ENCODE measurements at places on chromosomes 12 and 14.
A peak's percentile ranks its signal among the peaks of the same experiment; 100 is the strongest.

DNA sequence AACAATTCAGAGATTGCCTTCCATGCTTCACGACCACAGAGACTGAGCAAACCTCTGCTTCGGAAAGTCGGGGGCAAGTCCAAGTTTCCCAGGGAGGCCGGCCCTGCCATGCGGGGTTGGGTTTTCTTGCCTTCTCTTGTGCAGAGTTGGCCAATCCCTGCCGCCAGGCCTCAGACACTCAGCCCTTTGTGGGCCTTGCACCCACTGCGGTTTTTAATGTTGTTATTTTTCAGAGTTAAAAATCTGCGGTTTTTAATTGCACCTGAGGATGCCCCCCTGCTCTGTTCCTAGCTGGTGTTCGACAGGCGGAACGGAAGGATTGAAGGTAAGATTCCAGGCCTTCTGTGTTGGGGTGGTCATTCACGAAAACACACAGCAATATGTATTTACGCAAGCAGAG, 108.7 kb downstream of the CALM1 start:
- no peak for DNase-seq

DNA sequence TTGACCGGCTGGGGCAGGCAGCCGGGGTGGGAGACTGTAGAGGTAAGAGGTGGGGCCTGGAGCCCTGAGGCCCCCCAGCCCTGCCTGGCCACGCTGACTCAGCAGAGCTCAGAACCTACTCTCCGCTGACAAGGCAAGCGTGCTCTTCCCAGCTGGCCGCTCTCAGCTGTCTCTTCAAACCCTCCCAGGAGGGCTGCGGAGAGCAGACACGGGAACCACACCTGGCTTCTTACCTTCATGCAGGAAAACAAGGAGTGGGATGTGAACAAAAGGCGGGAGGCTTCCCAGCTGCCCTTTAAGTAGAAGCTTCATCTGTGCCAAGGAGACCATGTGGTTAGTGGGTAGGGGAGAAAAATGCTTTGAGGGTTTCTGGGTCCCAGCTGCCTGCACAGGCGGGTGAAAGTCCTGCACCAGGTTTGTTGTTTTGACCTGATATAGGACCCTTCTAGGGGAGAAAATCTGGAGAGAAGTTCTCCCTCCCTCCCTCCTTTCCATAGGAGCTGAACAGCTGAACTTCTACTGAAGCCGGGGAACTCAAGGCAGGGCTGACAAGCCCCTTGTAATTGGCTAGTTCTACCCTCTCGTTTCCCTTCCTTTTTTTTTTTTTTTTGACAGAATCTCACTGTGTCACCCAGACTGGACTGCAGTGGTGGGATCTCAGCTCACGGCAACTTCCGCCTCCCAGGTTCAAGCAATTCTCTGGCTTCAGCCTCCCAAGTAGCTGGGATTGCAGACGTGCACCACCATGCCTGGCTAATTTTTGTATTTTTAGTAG, 12.8 kb upstream of the TESC start:
- DNase-seq: no peak

- peak; percentile 23 for DNase-seq
Observed at GRCh38 chr14:80095623-80096022, 115.7 kb downstream of the DIO2 start.

GRCh38 chr12:111088409-111088808, 168.0 kb upstream of the MYL2 start:
- no peak for DNase-seq

DNA sequence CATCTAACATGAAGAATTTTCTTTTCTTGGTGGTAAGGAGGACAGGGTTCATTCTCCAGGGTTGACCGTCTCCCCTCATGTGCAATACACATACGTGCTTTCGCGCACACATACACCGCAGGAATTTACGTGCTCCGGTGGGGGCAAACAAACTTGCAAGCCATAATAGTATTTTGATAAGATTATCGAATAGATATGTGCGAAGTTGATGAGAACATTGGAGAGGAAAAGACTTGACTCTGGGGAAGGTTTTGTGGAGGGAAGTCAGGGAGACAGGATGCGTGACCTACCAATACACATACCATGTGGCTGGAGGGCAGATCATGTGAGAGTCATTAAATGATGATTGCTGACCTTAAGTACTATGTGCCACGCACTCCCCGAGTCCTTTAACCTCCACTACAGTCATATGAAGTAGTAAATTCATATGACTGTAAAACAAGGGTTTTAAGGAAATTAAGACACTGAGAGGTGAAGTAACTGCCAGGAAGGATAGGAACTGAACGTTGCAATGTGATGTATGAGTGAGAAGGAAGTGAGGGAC, 921 bp downstream of the RAD51B start:
- DNase-seq: no peak

DNA sequence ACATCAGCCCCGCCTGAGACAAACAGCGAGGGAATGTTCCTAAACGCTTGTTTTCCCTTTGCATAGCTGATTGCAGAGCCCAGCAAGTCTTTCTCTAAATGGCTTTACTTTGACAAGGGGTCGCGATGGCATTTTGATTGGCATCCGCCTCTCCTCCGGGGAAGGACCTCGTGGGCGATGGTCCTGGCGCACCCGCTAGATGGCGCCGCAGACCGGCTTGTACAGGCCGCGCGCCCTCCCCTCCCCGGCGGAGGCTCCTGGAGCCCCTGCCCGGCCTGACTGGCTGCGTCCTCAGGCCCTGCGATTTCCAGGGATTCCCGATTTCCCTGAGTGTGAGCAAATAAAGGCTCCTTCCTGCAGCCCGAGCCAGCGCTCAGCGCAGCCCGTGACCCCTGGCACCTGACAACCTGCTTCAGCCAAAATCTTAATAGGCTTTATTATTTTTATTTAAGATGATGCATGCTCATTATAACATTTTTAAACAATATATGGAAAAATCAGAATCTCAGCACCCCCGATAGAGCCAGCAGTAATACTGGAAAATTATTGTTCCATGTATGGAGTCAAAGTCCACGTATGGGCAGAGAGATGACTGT, 468.3 kb downstream of the AACS start:
- no peak for DNase-seq

- DNase-seq: no peak
Observed at GRCh38 chr12:96658075-96658474, 168.7 kb downstream of the CFAP54 start.

- DNase-seq: no peak
Observed at GRCh38 chr14:29587761-29588470, 339.7 kb downstream of the PRKD1 start.

GRCh38 chr14:23520899-23521533, 30.5 kb downstream of the ZFHX2 start:
- no peak for DNase-seq

- no peak for DNase-seq
Observed at GRCh38 chr12:74482115-74482514, 55.5 kb upstream of the ATXN7L3B start.

DNA sequence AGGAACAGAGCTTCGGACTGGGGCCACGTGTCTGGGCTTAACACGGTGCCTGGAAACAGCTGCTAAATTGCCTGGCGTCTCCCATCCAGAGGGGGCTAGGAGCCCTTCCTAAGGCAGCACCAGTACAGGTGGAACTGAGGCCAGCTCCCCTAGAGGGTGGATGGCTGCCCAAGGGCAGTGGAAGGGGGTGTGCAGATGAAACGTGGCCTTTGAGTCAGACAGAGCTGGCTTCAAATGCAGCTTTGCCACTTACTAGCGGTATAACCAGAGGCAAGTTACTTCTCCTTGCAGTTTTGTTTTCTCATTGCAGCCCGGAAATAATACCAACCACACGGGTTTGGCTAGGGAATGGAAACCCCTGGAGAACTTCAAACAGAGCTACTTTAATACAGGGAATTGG, 59.3 kb upstream of the SLC24A4 start:
- DNase-seq: no peak

DNA sequence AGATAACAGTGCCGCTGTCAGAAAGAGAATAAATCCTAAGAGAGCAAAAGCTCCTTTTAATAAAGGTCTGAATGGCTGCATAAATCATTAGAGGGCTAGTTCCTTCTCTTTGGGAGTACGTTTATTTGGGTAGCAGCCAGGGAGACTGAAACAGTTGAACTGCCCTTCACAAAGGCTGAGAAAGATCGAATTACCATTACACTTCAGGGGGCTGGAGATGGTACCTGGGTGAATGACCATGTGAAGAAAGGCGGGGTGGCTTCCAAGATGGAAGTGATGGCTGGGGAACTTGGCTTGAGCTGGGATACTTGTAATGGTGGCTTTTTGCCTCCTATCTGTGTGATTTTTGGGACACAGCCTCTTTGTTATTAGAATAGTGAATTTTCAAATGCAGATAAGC, 1.7 kb upstream of the FGD4 start:
- DNase-seq: no peak

DNA sequence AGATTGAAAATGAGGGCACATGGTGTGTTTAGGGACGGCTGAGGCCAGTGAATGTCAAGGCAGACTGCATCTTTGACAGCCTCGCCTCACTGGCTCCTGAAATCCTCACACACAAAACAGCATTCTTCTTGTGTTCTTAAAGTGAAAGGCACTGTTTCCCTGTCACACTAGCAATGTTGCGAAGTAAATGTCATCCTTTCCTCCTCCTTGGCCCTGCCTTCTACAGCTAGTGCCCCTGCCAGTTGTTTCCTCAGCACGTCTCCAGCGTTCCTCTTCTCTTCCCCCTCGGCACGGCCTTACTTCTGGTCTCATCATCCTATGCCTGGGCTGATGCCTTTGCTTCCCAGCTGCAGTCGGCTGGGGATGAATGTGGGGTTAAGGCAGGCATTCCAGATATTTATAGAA, 129.4 kb upstream of the DNM1L start:
- no peak for DNase-seq

DNA sequence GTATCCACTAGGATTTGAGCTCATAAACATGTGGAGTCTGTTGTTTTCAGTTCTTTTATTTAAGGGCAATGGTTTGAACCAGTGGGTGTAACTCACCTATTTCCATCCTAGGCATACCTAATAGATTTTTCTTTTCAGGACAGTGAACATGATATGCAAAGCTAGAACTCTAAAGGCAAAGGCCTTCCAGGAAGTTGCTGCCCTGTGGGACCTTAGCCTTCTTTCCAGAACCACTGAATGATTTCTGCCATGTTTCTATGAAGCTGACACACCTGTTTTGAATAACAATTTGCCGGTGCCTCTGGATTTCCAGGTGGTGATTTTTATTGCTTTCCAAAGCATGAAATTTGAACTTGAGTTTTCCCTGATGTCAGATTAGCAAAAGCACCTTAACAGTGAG, 372.9 kb upstream of the FAR2 start:
- DNase-seq: no peak

- DNase-seq: no peak
Observed at GRCh38 chr12:12336049-12336411, 14.0 kb downstream of the MANSC1 start.

DNA sequence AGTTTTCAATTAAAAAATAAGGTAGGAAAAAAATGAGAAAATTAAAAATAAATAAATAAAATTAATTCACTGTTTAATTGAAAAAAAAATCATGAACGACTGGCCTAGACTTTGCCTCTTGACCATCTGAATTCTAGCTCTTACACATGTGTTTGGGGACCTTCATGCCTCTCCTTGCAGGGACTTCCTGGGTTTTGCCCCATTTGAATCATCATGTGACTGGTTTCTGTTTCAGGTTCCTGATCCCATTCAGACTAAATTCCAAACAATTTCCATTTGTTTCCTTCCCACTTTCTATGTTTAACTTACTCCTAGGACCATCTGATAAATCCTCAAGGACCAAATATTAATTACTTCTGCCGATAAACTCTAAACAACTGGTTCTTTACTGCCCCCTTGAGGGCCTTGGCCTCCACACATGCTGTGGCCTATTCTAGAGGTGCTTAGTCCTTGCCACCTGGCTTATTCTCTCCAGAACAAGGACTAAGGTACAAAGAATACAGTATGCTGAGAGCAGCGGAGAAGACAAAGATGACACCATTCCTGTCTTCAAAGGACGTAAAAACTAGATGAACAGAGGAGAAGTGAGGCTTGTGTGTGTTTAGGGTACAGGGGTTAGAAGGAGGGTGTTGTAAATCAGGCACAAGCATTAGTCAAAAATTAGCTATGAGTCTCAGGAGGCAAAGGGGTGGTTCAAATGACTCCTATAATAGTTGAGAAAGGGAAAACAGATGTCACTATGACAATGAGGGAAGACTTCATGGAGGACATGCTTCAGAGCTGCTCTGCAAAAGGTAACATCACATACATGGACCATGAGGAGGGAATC, 125.8 kb upstream of the AVPR1A start:
- peak; percentile 12 for DNase-seq

GRCh38 chr12:11171969-11172675, 1.1 kb downstream of the SMIM10L1 start:
- DNase-seq: no peak

DNA sequence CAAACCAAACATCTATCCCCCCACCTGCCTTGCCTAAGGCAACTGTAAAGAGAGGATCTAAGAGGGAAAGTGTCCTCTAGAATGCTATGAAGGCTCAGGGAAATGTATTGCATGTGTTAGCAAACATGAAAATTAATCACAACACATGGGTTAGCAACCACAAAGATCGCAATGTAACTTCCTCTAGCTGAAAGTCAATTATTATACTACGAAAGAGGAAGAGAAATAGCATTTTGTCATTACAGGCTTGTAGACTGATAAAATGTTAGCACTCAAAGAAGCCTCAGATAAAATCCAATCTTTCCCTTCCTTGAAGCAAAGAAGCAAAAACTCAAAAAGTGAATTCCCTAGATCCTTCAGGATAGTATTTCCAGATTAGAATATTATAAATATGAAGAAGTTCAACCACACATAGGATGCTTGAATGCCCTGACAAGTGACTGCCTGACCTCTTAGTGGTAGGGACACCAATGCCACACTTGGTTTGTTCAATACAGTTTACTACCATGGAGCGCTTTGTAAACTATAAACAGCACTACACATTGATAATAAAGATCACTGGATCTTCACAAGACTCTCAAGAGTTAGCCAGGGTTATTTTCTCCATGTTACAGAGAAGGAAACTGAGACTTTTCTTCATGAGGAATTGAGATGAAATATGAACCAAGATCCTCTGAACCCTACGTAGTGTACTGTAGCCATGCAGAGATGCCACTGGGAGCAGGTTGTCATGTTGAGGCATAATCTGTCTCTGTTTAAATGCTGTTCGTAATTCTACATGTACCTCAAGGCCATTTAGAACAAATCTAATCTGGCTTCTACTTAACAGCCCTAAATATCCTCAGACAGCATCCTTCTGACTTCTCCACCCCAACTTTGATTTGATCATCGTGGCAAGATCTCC, 100.7 kb downstream of the ITPR2 start:
- no peak for DNase-seq

DNA sequence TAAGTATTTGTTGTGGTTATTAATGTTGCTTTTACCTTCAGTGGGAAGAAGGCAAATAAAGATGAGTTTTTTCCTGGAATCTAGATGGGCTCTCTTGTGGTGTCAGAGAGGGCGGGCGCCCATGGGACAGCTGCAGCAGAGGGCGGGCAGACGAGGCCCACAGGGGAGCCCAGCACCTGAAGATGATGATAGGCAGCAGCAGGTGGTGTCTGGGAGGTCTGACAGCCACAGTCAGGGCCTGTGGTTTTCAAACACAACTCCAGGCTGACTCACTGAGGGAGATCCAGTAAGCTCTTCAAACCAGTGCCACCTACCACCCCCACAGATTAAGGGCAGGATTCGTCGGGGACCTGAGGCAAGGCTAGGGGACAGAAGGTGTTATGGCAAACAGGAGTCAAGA, 42.8 kb downstream of the NKX2-1 start:
- no peak for DNase-seq
